Activated T-helper 2 cell treated with anti-CD3 and anti-CD28 coated beads, Interferon-gamma antibody, Interleukin-2, Interleukin-4, amounts not matched to agents 10 μg/mL and 5 μg/mL and 100 μg/mL, durations not matched to agents 14 hours and 24 hours and 36 hours (primary cell): ENCODE measurements at places on chromosomes 6 and 20.

GRCh38 chr20:13322198-13322597 is 101.1 kb downstream of the ISM1 start:
- DNase-seq: no peak

DNA sequence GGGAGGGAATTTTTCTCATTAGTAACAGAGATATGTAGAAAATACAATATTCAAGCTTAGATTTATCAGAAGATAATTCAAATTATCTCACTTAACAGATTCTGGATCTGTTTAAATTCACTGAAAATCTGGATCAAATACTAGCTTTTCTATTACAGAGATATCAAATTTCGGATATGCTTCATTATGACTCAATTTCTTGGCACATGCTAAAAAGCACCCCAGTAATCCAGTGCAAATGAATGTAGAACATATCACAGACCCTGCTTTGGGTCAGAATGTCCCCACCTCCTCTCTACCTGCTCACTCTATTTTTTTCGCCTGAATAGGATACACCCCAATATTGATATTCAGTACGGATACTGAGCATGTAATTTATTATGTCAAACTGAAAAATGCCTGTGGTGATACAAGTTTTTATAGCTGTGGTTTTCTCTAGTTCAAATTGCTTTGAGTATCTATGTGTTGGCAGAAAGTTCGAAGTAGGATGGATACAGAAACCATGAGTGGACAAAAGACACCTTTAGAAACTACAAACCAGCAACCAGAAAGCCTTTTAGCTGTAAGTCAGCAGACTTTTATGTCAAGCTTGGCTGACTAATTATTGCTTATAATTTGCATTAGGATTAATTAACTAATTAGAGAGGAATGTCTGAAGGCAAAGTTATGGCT is 290.0 kb downstream of the TFAP2B start:
- no peak for DNase-seq

DNA sequence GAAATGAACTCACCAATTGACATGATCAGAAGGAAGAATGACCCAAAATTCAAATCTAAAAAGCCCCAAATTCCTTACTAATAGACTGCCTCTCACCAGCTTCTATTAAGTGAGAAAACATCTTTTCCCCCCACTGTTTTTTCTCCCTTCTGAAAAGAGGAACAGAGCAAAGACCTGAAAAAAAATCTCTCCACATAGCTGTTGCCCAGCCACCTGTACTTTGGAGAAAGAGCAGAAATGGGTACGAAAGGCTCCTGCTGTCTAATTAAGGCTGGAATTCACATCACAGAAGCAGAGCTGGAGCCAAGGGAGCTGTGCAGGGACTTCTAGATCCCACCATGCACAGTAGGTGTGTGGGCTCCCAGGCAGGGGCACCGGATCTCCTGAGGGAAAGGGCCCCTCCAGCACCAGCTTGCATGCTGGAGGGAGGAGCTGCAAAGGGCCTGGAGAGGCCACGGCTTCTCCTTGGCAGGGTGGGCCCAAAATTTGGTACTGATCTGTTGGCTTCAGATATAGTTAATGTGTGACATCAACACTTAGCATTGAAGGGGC is 73.2 kb upstream of the DUSP22 start:
- DNase-seq: no peak

- DNase-seq: no peak
Observed at GRCh38 chr6:45472382-45472781, 94.6 kb upstream of the SUPT3H start.

DNA sequence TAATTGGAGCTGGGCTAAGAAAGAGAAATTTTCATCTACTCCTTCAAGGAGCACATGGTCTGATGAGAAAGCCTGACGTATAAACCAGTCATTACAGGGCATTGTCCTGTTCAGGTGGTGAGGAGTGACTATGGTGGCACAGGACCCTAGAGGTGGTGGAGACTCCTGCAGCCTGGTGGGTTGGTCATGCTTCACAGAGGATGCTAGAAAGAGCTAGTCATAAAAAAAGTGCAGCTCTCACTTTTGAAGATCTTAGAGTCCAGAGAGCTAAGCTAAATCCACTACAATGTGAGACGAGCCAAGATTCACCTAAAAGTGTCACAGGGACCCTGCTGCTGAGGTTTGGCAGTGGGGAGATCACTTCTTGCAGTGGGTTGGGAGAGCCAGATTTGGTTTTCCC is 9.8 kb upstream of the ZNF831 start:
- no peak for DNase-seq

DNA sequence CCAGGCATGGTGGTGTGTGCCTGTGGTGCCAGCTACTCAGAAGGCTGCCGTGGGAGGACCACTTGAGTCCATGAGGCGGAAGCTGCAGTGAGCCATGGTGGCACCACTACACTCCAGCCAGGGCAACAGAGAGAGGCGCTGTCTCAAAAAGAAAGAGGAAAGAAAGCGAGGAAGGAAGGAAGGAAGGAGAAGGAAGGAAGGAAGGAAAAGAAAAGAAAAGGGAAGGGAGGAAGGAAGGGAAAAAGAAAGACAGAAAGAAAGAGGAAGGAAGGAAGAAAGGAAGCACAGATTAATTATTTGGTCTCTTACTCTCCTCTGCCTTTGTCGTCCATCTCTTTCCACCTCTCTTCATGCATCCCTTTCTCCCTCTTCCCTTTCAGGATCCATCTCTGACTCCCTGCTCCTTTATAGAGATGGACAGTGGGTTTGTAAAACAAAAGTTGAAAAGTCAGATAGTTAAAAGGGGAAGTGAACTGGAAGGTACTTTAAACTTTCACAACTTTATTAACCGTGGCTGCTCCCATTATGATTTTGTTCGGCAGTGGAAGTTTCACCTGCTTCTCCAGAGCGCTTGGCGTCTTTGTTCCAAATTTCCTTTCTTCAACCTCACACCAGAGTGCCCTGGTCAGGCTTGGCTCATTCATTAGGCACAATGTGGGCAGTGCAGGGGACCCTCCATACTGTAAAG is 1.5 kb downstream of the HLA-DQA1 start:
- DNase-seq: no peak

DNA sequence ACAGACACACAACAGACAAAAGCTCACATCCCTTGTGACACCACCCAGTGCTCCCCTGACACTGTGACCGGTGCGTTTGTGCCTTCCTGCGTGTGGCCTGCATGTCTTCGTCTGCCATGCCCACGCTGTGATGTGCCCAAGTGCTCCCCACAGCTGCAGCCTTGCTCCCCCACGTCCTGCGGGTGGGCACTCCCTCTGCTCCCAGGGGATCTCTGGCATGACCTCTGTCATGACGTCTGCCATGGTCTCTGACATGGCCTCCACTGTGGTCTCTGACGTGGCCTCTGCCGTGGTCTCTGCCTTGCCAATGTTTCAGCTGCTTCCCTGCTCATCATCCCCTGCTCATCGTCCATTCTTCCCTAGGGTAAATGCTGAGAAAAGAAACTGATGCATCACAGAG is 200.9 kb downstream of the DLL1 start:
- DNase-seq: no peak

GRCh38 chr6:152124429-152125074 is 317.1 kb downstream of the ESR1 start:
- DNase-seq: no peak

DNA sequence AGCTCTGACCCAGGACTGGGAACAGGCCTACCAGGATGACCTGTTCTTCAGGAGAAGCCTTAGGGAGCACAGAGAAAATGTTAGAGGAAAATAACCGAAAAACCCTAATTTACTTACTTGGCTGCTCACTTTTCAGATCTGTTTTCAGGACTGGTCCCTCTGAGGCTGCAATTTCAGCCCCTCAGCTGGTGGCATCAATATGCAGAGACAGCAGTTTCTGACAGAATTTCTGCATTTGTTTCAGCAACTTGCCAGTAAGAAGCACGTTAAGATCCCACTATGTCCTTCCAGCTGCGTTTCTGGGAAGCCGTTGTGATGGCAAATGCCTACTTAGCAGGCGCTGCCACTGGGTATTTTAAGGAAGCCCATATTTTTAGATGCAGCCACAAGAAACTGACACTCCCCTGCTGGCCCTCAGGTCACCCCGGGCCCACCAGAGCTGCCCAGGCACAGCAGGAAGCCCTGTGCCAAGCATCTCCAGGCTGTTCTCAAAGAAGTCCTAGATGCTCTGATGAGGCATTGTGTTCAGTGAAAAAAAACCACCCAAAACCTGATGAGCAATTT is 7.5 kb downstream of the YTHDF1 start:
- no peak for DNase-seq

DNA sequence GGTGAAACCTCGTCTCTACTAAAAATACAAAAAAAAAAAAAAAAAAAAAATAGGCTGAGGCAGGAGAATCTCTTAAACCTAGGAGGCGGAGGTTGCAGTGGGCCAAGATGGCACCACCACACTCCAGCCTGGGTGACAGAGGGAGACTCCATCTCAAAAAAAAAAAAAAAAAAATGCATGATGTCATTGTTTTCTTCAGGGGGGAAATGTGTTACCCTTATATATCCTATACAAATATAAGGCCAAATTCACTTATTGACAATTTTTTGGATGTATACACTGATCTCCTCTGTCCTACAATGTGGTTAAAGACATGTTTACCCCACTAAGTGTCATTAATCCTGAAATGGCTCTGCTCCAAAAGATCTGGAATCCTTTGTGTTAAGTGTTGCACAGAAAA is 73.1 kb downstream of the TPBG start:
- DNase-seq: no peak

DNA sequence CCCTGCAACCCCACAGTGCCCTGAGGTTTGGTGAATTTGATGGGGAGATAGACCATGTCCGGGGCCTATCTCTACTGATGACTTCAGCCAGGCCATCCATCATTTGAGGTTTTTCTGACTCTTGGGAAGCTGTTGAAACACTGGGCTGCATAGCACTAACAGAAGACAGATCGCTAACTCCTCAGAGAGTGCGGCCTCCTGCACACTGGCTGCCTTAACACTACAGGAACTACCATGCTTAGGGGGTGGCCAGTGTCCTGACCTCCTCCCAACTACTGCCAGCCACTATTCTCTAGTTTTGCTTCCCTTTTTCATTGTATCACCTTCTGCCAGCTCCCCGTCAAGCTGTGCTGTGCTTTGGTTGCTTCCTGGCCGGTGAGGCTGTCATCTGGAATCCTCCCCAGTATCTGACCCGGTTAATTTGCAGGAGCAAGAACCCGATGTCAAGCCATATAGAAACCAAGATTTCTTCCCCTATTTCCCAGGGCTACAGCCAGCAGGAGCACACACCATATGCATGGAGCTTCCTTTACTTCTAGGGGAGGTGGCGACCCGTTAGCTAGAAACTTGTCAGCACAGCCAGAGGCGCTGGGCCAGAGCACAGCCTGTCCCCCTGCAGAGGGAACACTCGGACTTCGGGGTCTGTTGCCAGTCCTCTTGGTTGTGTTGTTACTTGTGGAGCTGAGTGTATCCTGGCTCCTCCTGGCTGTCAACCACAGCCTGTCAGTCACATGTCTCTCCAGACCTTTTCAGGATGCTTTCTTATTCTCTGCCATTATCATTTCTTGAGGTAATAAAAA is 57.3 kb upstream of the TRAF3IP2 start:
- DNase-seq: no peak

- no peak for DNase-seq
Observed at GRCh38 chr6:44342052-44342451, 398 bp upstream of the SPATS1 start.

DNA sequence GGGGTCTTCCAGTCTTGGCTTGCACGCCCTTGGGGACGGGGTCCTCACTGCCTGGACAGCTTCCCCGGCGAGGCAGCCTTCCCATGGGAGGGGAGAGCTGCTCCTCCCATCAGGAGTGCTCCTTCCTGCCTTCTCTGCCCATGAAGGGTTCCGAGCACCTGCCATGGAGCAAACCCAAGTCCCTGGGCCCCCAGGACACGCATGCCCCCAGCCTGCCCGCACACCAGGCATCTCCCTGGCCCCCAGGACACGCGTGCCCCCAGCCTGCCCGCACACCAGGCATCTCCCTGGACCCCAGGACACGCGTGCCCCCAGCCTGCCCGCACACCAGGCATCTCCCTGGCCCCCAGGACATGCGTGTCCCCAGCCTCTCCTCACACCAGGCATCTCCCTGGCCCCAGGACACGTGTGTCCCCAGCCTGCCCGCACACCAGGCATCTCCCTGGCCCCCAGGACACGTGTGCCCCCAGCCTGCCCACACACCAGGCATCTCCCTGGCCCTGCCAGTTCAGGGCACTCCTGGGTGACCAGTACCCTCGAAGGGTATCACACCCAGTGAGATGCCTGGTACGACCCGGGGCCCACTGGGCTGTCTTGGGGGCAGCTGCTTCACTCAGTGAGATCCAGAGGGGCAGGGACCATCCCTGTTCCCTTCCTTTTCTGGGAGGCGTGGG is 21.7 kb downstream of the COL20A1 start:
- DNase-seq: no peak

DNA sequence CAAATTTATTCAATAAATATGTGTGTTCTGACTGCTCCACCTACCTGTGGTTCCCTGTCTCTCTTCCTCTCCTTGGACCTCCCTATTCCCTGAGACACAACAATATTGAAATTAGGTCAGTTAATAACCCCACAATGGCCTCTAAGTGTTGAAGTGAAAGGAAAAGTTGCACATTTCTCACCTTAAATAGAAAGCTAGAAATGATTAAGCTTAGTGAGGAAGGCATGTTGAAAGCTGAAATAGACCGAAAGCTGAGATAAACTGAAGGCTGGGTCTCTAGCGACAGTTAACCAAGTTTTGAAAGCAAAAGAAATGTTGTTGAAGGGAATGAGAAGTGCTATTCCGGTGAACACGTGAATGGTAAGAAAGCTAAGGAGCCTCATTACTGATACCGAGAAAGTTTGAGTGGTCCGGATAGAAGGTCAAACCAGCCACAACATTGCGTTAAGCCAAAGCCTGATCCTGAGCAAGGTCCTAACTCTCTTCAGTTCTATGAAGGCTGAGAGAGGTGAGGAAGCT is 34.1 kb downstream of the UST start:
- DNase-seq: no peak

- no peak for DNase-seq
Observed at GRCh38 chr6:28659250-28659566, 133.5 kb downstream of the GPX5 start.

DNA sequence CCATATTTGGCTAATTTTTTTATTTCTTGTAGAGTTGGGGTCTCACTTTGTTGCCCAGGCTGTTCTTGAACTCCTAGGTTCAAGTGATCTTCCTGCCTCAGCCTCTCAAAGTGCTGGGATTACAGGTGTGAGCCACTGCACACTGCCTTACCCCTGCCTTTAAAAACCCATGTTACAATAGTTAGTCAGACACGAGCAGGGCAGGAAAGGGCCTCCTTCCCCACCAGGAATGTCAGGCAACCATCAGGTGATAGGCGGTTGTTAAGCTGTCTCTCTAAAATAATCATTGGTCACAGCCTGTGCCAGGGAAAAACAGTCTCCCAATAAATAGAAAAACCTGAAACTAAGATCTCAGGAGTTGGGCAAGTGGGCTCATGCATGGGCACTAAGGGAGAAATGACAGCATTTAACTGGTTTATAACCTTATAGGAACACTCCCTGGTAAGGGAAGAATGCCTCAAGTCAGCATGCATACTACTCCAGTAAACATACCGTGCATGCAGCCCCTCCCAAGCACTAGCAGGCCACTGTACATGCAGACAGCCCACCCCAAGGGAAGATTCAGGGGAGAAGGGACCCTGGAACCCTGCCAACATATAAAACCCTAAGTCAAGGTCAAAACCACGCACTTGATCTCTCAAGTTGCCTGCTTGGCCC is 8.4 kb downstream of the OR2H2 start:
- no peak for DNase-seq
